ENCODE measurements at places on chromosomes 1 and 21.

GRCh38 chr1:54220004-54220811, 20.2 kb downstream of the MRPL37 start:
- no peak for DNase-seq

DNA sequence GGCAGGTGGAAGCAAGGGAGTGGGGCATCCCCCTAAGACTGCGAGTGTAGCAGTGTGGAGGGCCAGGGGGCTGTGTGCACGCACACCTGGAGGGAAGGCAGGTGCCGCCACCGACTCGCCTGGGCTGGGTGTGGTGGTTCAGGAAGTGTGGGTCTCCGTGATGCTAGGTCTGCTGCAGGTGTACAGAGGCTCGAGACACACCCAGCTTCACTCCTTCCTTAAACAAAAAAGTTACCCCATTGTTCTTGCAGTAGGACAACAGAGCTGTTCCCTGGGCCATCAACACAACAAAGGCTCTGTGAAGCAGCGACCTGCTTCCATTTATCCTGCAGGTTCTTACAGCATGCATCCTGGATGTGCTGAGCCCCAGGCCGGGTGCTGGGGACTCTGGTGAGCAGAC, 100.4 kb upstream of the TMEM51 start:
- no peak for DNase-seq

GRCh38 chr1:29208442-29208841, 22.3 kb downstream of the MECR start:
- no peak for DNase-seq

DNA sequence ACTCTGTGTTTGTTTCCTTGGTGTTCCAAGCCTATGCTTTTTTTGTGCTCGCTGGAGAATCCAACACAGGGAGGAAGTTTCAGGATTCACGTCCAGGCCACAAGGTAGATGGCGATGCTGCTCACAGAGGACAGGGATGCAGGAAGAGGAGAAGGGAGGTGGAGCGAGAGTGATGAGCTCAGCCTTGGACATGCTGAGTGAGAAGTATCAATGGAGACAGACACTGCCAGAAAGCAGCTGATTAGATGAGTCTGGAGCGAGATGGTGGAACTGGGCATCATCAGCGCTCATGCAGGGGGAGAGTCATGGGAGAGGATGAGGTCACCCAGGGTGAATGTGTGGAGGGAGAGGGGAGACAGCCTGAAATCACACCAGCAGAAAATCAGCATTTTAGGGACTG, 110.0 kb downstream of the GLUL start:
- no peak for DNase-seq

- DNase-seq, result no peak
Measured at GRCh38 chr1:232445361-232446106, 184.4 kb downstream of the SIPA1L2 start.

GRCh38 chr1:215720126-215720525, 153.0 kb downstream of the KCTD3 start:
- no peak for DNase-seq

GRCh38 chr1:153488731-153489130, 28.3 kb upstream of the S100A7 start:
- no peak for DNase-seq

DNA sequence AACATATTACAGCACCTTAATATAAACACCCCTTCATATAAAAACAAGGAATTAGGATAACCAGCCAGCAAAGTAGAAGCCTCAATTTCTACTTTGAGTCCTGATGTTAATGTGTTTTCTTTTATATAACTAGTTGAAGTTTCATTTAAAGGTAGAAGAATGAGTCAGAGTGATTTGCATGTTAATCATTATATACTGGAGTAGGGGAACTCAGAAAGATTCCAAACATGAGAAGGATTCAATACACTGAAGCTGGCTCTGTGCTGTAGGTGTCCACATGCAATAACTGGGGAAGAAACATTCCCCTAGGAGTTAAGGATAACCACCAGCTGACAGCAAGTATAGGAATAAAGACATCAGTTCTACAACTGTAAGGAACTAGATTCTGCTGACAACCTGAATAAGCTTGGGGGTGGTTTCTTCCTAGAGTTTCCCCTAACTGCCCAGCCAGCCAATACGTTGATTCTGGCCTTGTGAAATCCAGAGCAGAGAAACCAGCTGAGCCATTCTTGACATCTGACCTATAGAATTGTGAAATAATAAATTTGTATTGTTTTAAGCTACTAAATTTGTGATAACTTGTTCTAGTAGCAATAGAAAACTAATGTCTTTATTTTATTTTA, 33.4 kb upstream of the RNPC3 start:
- DNase-seq, result no peak

DNA sequence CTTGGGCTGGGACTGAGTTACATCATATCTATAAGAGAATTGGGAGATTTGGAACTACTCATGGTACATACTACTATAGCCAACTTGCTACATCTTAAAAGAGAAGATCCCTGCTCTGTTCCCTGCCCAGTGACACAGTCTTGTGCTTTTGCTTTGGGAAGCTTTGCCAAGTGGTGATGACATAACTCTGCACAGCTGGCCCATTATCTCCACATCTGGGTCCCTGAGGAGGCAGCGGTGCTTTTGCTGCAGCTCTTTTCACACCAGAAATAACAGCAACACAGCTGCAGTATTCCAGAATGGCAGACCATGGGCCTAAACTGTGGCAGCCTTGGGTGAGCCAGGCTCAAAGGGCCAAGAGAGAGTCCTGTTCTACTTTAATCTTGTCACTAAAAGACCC, 296.0 kb downstream of the HHAT start:
- DNase-seq, result no peak

DNA sequence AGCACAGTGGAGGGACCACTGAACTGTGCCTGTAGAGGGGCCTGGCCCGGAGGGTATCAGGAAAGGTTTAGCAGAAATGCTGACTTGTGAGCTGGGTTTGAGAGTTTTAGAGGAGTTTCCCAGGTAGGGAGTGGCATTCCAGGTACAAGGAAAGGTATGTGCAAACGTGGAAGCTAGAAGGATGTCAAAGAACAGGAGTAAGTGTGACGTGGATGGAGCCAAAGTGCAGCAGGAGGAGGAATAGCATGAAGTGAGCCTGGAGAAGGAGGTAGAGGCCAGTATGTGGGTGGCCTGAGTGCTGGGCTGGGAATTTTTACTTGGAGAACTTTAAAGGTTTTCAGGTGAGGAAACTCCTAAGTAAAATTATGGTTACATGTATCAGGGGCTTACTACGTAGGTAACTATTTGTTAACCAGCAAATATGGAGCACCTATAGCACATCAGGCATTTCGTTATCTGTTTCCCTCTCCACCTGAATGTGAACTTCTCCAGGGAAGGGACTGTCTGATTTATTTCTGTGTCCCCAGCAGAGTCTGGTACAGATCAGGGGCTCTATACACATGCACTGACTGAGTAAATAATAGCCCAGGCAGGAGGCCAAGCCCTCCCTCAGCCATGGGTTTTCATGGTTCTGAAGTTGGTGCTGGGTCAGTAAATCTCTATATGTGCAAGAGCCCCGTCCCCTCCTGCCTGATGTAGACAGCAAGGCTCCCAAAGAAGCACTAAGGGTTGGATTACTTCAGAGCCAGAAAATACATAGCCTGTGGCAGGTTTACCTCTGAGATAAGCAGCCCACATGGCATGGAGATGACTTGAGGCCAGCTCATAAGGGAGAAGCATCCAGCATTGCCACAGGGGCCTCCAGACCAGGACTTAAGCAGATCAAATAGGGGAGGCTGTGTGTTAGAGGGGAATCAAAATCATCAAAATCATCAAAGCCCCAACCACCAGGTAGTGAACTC, 43.4 kb downstream of the CDCP2 start:
- no peak for DNase-seq

GRCh38 chr1:158071138-158071537, 77.7 kb downstream of the KIRREL1 start:
- DNase-seq, result no peak

DNA sequence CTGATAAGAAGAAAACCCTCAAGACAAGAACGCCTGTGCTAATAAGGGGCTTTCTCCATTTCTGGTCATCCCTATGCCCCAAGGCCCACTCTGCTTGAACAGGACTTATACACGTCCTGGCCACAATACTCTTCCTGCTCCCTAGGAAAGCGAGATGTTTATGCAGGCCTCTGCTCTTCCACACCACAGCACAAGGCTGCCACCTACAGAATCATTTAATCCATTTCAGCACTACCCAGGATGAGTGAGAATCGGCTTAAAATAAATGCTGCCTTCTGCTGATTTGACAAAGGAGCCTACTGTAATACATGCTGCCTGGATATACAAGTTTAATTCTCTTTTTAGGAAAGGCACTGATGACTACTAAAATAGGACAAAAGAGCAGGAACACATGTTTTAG, 29.4 kb downstream of the FRRS1 start:
- no peak for DNase-seq

DNA sequence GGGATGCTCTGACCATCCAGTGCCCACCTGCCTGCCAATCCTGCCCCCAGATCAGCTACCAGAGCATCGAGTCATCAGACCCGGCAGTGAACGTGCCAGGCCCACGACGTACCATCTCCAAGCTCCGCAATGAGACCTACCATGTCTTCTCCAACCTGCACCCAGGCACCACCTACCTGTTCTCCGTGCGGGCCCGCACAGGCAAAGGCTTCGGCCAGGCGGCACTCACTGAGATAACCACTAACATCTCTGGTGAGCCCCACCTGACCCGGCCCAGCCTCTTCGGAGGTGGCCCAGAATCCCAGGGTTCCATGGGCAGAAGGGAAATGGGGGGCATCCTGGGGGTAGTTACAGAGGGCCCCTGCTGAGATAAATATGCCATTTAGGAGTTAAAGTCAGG, 43.1 kb downstream of the PTPRU start:
- DNase-seq, result no peak

All from stimulated activated CD4-positive, alpha-beta T cell treated with anti-CD3 and anti-CD28 coated beads, Interleukin-1b, Interleukin-23, amount 100 ng/mL, for 1 hour (primary cell).